ENCODE measurements at places on chromosomes 12 and 14.

DNA sequence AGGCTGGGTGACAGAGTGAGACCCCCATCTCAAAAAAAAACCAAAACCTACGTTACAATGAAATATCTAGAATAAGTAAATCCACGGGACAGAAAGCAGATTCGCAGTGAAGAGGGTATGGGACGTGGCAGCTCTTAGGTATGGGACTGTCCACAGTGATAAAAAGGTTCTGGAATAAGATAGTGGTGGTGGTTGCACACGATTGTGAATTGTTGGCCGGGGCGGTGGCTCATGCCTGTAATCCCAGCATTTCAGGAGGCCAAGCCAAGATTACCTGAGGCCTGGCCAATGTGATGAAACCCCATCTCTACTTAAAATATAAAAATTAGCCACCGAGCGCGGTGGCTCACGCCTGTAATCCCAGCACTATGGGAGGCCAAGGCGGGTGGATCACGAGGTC, 76.3 kb downstream of the KDM2B start:
- DNase-seq, result no peak

DNA sequence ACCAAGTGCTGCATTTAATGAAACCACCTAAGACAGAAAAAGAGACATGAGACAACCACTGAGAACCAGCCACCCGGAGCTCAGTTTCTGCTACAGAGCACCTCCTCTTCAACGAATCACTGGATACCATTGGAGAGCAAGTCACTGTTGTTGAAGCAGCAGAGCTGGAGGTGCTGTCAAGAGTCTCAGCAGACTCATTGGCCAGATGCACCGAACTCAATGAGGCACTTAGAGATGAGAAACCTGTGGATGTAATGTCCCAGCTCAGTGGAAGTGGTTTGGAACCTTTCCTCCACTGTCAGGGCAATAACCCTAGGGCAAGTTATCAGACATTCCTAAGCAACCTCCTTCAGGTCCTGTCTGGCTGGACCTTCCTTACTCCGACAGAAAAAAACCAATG, 13.1 kb downstream of the NPC2 start:
- no peak for DNase-seq

DNA sequence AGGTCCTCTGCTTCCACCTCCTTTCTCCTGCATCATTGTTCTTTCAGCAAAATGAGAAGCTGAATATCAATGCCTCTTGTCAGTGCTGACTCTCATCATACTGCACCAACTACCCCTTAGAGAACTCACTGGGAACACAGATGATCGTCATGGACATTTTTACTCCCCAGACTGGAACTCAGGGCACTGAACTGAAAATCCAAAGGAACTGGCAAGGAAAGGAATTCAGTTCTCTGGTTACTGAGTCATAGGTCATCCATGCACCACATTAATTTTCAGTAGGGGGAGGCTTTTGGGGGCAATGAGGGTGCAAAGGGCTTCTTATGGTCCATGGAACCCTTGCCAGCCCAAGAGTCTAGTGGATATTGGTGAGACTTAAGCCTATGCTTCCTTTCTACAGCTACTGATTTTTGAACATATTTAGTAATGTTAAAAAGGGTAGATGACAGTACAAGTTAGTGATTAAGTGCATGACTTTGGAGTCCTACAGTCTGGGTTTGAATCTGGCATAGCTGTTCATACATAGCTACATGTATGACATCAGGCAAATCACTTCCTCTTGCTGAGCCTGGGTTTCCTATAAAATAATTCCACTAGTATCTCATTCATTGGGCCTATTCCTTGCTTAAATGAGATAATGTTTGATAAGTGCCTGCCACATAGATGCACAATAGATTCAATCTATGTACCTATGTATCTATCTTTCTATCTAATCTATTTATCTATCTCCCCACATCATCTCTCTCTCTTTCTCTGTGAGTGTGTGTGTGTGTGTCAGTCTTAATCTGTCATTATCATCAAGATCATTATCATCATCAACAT, 29.2 kb downstream of the BBS10 start:
- DNase-seq, result no peak

DNA sequence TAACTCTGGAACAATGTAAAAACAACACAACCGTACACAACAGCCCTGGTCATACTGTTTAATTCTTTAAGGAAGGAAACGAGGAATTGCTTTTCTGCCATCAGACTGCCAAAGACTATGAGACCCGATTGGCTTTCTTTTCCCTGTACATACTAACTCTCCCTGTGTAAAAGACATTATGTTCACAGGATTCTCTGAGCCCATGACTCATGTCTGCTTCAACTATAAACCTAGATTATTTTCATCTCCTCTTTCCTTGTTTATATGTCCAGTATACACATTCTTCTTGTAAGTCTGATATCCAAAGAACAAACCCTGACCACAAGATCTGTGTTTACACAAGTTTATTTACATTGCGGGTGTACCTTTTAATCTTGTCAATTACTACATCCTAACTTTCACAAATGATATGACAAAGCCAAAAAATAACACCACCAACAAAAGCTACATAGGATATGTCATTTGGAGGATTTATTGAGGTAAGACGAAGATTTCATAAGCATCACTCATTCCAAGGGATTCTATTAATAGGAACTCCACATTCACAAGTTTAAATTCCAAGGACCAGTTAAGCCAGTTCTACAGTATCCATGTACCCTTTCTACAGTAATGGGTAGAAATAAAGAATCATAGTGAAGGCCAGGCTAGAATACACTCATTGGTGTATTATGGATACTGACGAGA, 67.3 kb downstream of the STXBP6 start:
- no peak for DNase-seq

GRCh38 chr12:12859690-12860089, 31.7 kb upstream of the GPRC5A start:
- DNase-seq, result no peak

GRCh38 chr14:75200451-75200850, 24.0 kb upstream of the TMED10 start:
- DNase-seq, result no peak

GRCh38 chr12:96242597-96242996, 48.4 kb downstream of the ELK3 start:
- no peak for DNase-seq

Data from ELF-1 (cell line).